ENCODE measurements at places on chromosomes 1 and 21. TPM values are rescaled to one million over a fixed set of nuclear protein-coding genes. Genes with fewer than 3 reads are reported as not detected.
A peak's percentile ranks its signal among the peaks of the same experiment; 100 is the strongest.

DNA sequence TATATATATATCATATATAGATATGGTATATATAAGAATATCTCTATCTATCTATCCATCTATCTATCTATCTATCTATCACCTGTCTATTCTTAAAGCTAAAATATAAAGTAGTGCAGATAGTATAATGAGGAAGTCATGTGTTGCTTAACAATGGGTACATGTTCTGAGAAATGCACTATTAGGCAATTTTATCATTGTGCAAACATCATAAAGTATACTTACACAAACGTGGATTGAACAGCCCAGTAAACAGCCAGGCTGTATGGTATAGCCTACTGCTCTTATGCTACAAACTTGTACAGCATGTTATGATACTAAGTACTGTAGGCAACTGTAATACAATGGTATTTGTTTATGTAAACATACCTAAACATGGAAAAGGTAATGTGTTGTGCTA is 621.0 kb upstream of the NCAM2 start:
- DNase-seq: no peak

- peak; percentile 60 for DNase-seq
Observed at GRCh38 chr1:248807067-248807737, 18.5 kb downstream of the SH3BP5L start.

- peak; percentile 87 for DNase-seq
Observed at GRCh38 chr21:45292399-45293219, 4.9 kb upstream of the POFUT2 start.

DNA sequence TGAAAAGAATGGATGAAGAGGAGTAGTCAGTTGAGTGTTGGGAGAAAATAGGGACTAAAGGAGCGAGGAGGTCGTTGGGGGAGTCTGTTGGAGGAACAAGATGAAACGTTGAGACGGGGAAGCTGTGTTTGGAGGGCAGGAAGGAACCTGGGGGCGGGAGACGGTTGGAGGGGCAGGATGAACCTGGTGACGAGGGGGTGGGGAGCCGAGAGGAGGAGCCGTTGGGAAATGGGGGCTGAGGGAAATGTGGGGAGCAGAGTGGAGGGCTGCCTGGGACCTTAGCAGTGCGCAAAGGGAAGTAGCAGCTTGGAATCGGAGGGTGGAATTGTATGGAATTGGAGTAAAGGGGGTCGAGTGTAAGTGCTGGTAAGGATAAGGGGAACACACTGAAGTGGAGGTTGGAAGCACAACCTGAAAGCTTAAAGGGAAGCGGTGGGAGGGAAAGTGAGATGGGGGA is 630 bp downstream of the MTF2 start:
- peak; percentile 47 for DNase-seq

DNA sequence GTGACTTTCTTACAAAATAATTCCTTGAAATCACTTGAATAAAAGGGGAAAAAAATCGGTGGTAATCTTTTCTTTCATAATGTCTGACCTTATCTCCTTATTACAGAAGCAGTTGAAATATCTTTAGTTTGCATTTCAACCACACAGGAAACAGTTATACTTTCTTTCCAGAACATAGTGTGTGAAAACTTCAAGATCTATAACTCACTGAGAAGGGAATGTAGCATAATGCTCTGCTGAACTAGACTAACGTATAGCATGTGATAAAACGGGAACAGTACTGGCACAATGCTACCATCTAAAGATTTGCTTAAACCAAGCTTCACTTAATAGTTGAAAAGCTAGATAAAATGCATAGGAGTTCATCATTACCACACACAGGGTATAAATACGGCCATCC is 45.0 kb downstream of the VAV3 start:
- no peak for DNase-seq

DNA sequence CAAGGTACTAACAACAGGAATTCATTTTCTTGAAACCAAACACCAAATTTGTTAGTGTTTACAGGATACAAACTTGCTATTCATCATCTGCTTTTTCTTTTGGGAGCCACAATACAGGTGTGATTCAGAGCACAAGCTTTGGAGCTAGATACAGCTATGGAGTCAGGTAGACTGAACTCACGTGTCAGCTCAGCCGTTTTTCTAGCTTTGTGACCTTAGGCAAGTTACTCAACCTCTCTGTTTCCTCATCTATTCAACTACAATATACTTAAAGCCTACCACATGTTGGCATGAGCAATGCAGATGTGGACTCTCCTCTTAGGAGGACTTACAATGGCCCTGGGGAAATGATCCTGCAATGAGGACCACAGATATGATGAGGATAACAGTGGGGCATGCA is 6.3 kb downstream of the HTR1D start:
- no peak for DNase-seq

- DNase-seq: no peak
Observed at GRCh38 chr1:202045705-202046104, 35.3 kb downstream of the ELF3 start.

DNA sequence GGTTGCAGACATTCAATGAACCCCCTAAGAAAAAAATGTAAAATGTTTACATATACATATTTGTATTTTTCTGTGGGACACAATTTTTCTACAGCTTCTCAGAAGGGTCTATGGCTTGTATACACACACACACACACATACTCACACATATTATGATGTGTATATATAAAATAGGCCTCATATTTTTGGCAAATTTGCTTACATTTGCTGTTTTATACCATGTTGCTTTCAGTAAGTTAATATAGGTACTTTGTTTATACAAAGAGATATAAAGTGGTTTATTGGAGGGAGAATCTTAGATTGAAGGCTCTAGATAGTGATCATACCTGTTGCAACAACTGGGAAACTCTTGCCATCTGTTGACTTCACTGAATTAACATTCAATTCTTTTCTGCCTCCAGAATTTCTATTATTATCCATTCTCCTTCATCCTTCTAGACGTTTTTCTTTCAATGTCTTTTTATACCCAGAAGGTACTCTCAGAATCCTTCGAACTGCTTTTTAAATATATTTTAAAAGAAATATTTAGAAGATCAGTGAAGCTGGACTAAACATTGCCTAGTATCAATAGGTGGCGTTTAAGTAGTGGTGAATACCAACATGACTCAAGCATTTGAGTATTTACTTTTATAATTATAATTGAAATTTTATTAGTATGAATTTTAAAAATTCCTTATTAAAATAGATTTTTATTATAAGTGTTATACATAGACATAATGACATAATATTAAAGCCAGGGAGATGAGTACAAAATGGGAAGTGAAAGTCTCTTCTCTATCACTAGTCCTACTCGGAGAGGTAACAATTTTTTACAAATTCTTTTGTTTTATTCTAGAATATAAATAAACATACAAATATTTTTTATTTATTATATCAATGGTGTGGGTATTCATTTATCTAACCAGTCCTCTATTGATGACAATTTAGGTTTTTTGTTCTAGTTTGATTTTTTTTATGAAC is 10.2 kb downstream of the CD55 start:
- no peak for DNase-seq

- no peak for DNase-seq
Observed at GRCh38 chr1:2799811-2800663, 1.5 kb downstream of the TTC34 start.

DNA sequence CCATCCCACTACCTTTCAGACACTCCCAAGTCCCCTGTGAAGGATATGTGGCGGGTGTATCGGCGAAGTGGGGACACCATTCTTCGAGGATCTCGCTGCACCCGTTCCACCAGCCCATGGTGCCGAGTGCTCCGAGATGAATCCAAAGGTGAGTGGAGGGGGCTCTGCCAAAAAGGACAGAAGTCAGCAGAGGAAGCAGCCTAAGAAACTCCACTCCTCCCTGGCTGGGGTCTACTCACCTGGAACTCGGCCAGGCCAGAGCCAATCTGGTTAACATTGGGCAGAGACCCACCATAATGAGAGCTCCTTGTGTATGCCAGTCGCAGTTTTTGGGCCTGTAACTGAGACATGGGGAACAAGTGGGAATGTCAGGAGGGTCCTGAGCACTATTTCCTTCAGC is 3.6 kb downstream of the CRTC2 start:
- DNase-seq: no peak

The HUNK gene
- 0.07 TPM for total RNA-seq
